T-helper 2 cell treated with Interferon-gamma antibody and Interleukin-4, amounts not matched to agents 5 μg/mL and 100 μg/mL, for 36 hours (primary cell): ENCODE measurements at places on chromosomes 5 and 9.

GRCh38 chr9:127977884-127978647 lies 2.7 kb downstream of the EEIG1 start:
- no peak for DNase-seq

DNA sequence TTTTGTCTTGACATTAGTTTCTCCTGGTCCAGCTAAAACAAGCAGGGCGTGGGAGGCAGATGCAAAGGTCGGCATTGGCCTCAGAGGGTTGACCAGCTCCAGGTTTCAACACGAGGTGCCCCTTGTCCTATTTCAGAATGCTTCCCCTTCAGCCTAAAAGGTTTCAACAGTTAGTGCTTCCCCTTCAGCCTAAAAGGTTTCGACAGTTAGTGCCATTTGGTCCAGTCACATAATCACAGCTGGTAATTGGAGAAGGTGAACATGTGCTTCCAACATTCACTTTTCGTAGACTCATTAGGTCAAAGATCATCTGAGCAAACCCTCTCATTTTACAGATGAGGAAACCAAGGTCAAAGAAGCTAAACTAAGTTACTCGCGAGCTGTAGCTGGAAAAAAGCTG lies 270.3 kb upstream of the MAP3K1 start:
- no peak for DNase-seq

DNA sequence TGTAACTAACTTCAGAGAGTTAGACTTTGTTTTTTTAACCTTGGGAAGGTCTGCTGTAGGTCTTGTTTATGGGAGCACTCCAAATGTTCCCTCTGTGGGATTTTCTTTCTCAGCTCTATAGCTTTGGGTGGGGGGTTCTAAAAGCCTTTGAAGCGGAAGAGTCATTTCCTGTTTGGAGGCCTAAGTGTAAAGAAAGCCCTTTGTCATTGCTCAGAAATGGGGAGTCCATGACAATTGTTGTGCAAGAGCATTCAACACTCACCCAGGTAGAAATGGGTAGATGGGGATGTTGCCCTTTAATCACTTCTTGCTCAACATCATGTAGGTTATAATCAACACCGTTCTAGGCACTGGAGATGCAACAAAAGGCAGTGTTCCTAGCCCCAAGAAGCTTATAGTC lies 30.3 kb upstream of the MAST4 start:
- no peak for DNase-seq

- peak; percentile 80 for DNase-seq
These were observed 31.6 kb downstream of the PTGS1 start for GRCh38 chr9:122402403-122402871.

GRCh38 chr5:126921241-126922091 lies 108.9 kb downstream of the MARCHF3 start:
- no peak for DNase-seq

DNA sequence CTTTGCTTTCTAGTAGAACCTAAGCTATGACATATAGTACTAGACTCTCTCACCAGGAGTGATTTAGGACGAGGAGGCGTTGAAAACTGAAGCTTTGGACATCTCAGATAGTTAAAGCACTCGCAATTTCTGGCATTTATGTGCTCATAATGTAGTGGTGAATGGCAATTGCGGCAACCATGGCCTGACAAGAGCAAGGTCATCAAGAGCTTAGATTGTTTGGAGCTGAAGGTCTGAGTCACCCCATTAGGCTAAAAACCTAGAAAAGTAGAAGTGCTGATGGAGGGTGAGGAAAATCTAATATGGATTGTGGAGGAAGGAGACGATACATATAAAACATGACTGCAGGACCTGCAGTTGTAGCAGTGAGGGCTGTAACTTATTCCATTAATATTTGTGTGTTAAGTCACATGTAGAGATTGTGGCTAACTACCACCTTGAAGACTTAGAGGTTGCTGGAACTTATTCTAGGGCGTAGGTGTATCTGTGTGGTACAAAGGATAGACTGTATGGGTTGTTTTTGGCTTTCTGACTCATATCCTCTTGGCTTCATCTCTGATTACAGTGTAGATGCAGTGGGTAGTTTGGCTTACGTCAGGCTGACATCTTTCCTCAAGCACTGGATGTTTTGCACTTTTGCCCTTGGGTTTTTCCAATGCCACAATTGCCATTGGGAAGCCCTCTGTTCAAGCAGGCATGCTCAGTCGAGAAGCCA lies 138.9 kb upstream of the CDKN2B start:
- peak; percentile 54 for DNase-seq
